ENCODE measurements at places on chromosomes 1 and 21. TPM values are rescaled to one million over a fixed set of nuclear protein-coding genes. Genes with fewer than 3 reads are reported as not detected.

Gene PRKAA2
- 5.3 TPM for polyA plus RNA-seq

Gene MCOLN2
- 3.2 TPM for polyA plus RNA-seq

Gene SMIM1
- polyA plus RNA-seq: 66.0 TPM

Gene NRIP1
- polyA plus RNA-seq: 44.5 TPM

Gene PPT1
- polyA plus RNA-seq: 66.3 TPM

Gene UBL4B
- polyA plus RNA-seq: not detected

Gene FCER1A
- polyA plus RNA-seq: 0.28 TPM

Gene MIXL1
- polyA plus RNA-seq: 0.28 TPM

Gene GJB5
- polyA plus RNA-seq: 0.15 TPM

Gene HES5
- 0.31 TPM for polyA plus RNA-seq

Gene ITGB2
- polyA plus RNA-seq: 17.1 TPM

Gene RIMKLA
- polyA plus RNA-seq: 0.78 TPM

All from large intestine (tissue), 12 donors.